ENCODE measurements at places on chromosomes 3 and 15.

DNA sequence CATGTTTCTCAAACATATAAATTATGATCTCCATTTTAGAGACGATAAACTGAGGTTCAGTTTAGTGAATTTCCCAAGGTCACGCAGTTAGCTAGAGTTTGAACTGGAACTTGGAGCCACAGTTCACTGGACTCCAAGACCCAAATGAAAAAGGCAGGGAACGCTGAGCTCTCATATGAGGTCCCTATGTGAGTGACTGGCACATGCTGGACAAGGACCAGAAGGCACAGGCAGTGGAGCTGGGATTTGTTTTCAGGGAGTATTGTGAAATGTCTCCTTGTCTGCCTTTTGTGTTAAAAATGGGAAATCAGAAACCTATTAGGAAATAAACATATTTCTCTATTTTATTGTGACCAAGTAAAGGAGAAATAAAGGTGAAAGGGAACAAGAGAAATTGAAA, 63.5 kb downstream of the MESD start:
- no peak for DNase-seq

- no peak for DNase-seq
Observed at GRCh38 chr15:70266412-70267121, 168.8 kb upstream of the TLE3 start.

DNA sequence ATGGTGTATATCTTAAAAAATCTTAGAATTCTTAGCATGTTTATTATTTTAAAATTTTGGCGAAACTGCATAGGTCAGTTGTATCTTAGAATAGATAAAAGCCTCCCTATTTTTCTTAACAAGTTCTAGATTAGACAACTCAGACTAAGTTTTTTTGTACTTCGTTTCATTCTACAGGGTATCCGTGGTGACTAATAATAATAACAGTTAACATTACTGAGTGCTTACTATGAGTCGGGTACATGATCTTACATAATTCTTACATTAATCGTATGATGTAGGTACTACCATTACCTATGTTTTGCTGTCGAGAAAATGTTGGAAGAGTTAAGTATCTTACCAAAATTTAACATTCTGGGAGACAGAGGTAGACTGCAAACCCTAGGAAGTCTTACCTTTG, 60.7 kb downstream of the UBE2E2 start:
- DNase-seq: no peak

DNA sequence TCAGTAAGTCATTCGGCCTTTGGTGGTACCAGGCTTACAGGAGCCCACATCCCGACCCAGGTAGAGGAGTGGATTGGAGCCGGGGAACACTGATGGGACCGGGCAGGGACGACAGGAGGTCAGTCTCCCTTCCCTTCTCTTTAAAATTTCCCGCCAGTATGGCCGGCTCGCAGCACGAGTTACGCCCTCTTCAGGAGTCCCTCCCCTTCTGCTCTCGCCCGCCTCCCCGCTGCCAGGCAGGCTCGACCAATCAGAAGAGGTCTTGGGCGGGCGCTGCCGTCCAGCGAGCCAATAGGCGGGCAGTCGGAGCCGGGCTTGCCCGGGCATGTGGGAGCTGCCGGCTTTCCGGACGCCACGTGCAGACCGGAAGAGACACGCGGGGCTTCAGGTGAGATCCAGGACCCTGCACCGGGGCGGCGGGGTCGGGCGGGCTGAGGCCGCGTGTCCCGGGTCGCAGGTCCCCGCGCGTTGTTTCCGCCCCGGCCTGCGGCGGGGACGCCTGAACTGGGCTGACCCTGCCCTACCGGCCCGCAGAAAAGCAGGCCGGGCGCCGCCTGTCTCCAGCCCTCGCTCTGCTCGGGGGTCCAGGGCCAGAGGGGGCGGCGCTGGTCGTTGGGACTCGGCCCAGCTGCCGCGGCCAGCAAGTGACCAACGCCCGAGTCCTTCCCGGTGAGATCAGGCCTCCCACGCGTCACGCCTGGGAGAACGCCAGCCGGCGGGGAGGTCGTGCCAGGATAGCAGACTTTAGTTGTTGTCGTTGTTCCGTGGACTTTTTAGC, at the start of gene AEN:
Gene AEN (plus strand): TSS at position 346 of the 778 bp plus-strand sequence. CDS start 4,870 bp downstream, outside the sequence.
- DNase-seq: peak; percentile 94

DNA sequence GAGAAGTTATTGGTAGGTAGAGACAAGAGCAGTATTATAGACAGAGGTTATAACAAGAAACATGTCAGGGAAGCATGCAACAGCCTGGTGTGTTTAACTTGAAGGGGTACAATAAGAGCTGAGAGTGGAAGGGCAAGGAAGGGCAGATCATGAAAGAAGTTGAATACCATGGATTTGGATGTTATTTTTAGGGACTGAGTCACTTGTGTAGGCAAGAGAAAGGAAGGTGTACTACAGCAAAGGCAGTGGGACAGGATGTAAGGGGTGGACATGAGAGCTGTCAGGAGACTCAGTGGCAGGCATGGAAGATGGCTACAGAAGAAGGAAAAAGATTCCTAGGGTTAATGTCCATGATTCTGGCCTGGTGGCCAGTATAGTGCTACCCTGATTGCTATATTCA, 66.4 kb downstream of the TFG start:
- no peak for DNase-seq

GRCh38 chr15:60721707-60722106, 242.8 kb upstream of the ICE2 start:
- DNase-seq: no peak

DNA sequence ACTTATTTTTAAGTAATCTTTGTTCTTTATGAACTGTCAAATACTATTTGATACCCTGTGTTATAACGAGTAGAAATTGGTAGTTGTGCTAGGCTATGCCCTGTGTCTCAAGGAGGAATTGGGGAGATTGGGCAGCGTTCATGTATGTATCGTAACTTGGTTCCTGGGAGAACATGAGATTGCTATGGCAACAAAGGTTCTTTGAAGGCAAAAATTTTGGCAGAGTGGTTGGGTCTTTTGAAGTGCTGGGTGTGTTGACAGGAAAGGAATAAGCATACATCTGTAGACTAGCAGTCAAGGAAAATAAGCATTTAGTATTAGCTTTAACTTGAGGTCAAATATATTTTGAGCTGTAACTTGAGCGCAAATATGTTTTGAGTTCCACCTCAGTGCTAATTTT, 45.3 kb downstream of the TCF12 start:
- DNase-seq: no peak

- no peak for DNase-seq
Observed at GRCh38 chr3:13874891-13875290, 5.0 kb downstream of the WNT7A start.

DNA sequence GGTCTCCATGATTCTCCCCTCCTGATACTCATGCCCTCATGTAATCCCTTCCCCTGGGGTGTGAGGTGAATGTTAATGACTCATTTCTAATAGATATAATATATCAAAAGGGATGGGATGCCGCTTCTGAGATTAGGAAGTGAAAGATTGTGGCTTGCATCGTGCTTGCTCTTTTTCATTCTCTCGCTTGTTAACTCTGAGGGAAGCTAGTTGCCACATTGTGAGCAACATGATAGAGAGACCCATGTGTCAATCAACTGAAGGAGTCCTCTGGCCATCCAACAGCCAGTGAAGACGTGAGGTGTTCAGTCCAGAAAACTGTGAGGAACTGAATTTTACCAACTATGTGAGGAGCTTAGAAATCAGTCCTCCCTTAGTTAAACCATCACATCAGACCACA, 28.9 kb upstream of the DRD3 start:
- no peak for DNase-seq

- DNase-seq: no peak
Observed at GRCh38 chr15:95091444-95091843, 860.1 kb downstream of the MCTP2 start.

DNA sequence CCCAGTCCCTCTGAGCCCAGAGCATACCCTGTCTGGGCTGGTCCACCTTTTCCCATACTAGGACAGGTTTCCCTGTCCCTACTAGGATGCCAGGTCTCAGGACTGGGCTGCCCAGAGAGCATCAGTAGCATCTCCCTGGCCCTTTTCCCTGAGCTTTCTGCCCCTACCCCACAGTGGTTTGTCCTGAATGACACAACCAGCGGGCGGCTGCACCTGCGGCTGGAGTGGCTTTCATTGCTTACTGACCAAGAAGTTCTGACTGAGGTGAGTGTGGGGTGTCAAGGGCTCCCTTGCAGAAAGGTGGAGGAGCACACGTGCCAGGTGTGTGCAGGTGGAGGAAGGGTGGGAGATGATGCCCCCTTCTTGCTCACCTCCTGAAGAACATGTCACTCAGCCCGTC, 33.5 kb downstream of the ESYT3 start:
- DNase-seq: no peak

DNA sequence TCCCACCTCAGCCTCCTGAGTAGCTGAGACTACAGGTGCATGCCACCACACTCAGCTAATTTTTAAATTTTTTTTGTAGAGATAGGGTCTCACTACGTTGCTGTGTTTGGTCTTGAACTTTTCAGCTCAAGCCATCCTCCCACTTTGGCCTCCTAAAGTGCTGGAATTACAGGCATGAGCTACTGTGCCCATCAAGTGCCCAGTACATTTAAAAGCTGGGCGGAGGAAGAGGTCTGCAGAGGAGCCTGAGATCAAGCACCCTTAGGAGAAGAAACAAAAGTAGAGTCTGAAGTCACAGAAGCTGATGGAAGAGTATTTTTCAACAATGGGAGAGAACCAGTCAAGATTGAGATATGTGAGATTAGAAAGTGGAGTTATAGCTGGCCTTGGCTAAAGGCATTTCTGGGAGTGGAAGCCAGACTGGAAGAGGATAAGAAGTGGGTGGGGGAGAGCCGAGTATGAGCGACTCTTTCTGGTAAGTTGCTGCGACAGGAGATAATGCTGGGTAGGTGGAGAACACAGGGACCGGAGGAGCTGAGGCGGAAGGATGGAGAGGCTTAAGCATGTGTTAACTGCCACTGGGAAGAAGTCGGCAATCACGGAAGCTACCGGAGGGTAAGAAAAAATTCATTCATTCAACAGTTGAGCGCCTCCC, 782 bp upstream of the IREB2 start:
- DNase-seq: no peak

DNA sequence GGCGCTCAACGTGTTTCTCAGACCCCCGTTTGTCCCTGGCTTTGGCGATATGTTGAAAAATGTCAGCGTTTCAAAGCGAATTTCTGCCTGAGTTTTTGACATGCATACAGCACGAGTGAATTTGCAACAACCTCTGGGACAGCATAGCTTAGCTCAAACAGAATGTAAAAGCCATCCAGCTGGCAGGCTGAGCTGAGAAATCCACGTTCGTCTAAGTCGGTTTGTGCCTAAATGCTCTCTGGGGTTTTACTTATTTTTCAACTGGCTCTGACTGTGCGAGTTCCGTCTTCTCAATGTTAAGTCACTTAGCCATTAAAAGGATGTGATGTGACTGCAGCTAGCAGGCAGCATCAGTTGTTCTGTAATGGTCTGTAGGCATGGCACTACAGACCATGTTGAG, 243.5 kb upstream of the SLCO3A1 start:
- DNase-seq: no peak

DNA sequence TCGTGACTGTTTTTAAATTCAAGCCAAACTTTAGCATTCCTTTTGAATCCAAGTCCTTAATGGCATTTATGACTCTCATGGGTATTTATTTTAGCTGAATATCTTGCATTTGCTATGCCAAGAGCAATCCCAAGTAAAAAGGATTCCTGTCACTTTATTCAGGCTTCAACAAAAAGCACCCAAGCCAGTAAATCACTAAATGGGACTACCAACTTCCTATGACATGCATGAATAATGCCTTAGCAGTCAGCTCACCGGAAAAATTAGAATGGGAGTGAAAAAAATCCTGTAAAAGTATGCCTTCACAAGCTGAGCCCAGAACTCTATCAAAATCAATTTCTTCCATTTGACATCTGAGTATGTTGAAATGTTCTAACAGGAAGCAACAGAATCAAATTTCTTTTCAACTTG, 1297.9 kb downstream of the ROBO2 start:
- no peak for DNase-seq

- DNase-seq: no peak
Observed at GRCh38 chr15:89766357-89767311, 9.5 kb upstream of the MESP2 start.

DNA sequence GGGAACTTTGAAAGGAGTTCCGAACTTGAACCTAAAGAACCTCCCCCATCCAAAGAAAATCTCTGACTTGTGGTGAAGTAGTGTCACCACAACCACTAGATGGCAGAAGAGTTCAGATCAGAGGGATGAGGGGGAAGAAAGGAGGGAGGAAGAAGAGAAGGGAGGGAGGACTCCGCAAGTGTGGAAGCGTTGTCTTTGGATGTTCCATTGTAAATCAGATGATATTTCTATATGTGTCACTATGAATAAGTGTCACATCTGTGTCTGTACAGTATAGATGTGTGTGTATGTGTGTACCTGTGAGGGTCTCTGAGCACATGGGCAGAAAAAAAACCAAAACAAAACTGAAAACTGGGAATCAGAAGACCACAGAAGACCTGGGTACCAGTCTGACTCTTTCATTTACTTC, 16.9 kb downstream of the SLC24A1 start:
- DNase-seq: no peak

- DNase-seq: no peak
Observed at GRCh38 chr3:10108091-10108490, at the start of gene FANCD2OS. TSS of gene FANCD2OS (minus strand) at chr3:10108255. CDS start at chr3:10104774, 3,481 bp downstream.

DNA sequence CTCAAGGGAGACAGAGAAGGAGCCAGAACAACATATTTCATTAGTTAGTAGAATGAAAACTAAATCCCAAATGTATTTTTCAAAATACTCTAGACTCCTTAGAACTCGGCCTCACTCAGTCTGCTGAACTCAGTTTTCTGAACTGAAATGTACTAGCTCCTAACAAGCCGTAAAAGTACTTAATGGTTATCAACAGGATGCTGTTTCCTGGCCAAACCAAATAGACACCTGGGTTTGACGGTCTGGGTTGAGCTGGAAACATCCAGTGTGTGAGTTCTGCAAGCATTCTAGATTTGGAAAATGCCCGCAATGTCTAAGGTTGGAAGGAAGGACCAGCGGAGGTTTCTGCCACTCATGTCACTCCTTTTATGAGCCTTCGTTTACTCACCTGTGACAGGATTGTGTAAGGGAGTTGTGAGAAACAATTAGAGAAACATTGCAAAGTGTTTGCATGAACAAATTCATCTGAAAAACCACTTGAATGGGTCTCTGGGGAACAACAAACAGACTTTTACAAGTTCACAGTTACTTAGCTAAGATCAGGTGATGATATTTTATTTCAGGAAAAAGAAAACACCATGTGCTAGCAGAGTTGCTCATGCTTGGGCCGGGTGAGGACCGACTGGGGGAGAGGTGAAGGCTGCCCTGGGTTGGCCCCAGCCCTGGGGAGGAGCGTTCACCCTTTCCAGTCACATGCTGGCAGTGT, 151.0 kb downstream of the ALDH1A2 start:
- DNase-seq: no peak

- DNase-seq: no peak
Observed at GRCh38 chr3:50610992-50611463, 546 bp downstream of the CISH start.

- no peak for DNase-seq
Observed at GRCh38 chr3:188719545-188719944, 452.2 kb upstream of the TPRG1 start.

- no peak for DNase-seq
Observed at GRCh38 chr3:42773409-42773751, 327 bp upstream of the CCDC13 start.

- no peak for DNase-seq
Observed at GRCh38 chr15:80123034-80123433, 29.8 kb upstream of the FAH start.
